Fibroblast of skin of right biceps (primary cell): ENCODE measurements at places on chromosomes 13 and 19.
A peak's percentile ranks its signal among the peaks of the same experiment; 100 is the strongest.

DNA sequence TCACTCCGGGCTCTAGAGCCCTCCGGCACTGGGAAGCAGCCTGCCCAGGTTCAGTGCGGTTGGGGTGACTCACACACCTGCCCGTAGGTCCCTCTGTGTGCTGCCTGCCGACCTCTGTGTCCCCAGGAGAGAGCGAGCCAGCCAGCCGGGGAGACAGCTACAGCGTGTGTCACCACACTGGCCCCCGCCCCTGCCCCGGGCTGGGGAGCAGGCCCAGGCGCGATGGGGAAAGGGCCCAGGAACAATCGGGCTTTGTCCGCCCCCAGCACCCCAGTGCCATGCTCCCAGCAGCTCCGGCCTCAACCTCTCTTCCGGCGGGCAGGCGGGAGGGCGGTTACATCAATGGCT, at the start of gene KLK6:
KLK6 (minus strand) TSS at position 179 of the 348 bp plus-strand sequence. CDS start 1,487 bp downstream, outside the sequence.
- DNase-seq: no peak

GRCh38 chr19:40157059-40157458, 34.2 kb upstream of the MAP3K10 start:
- no peak for DNase-seq

- DNase-seq: no peak
These were observed 1.8 kb downstream of the PCDH20 start for GRCh38 chr13:61413572-61414535.

DNA sequence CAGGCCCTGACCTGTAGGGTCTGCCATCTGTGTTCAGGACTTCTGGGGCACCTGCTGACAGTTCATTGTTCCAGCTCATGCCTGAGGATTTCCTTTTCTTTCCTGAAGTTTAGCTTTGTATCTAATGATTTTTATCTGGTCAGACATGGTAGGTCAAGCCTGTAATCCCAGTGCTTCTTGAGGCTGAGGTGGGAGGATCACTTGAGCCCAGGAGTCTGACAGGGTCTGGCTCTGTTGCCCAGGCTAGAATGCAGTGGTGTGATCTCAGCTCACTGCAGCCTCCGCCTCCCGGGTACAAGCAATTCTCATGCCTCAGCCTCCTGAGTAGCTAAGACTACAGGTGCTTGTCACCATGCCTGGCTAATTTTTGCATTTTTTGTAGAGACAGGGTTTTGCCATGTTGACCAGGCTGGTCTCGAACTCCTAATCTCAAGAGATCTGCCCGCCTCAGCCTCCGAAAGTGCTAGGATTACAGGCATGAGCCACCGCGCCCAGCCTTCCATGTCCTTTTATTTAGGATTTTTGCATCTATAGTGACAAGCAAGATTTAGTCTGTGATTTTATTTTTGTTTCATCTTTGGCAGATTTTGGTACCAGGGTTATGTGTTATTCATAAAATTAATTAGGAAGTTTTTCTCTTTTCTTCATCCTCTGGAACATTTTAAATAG, 33.2 kb downstream of the CHST8 start:
- DNase-seq: no peak

- peak; percentile 31 for DNase-seq
These were observed 257.8 kb downstream of the ENOX1 start for GRCh38 chr13:43528992-43529391.

GRCh38 chr19:2287585-2288337, 5.8 kb upstream of the PEAK3 start:
- no peak for DNase-seq

DNA sequence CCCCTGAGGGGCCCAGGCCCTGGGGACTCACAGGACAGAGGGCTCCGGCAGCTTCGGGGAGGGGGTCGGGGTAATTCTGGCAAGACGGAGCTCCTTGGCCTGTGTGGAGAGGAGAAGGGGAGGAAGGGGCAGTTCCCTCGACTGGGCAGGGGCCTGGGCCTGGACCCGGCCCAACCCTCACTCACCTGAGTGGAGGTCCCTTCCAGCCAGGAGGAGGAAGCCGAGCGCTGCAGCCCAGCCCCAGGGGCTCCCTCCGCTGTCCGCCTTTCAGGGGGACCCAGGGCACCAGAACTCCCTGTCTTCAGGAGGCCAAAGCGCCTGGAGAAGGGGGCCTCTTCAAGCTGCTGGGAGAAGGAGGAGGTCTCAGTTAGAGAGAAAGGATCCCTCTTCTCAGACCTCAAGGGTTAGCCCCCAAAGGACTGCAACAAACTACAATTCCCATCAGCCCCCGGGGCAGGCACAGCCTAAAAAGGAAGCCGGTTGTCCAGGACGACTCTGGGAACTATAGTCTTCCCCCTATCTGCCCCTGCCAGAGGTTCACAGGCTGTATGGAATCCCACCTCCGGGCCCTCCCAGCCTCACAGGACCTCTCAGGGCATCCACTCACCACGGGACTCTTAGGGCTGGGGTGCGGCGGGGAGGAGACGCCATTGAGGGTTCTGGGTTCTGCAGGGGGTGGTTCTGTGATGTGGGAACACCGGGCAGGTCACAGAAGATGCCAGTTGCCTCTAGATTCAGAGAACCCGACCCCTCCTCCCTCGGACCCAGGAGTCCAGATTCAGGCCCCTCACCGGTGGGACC, 19.8 kb downstream of the EPS8L1 start:
- DNase-seq: no peak

- no peak for DNase-seq
These were observed 556.4 kb upstream of the ATXN8OS start for GRCh38 chr13:69551193-69551592.
